ENCODE measurements at places on chromosomes 6 and 20. TPM values are rescaled to one million over a fixed set of nuclear protein-coding genes. Genes with fewer than 3 reads are reported as not detected.

DNA sequence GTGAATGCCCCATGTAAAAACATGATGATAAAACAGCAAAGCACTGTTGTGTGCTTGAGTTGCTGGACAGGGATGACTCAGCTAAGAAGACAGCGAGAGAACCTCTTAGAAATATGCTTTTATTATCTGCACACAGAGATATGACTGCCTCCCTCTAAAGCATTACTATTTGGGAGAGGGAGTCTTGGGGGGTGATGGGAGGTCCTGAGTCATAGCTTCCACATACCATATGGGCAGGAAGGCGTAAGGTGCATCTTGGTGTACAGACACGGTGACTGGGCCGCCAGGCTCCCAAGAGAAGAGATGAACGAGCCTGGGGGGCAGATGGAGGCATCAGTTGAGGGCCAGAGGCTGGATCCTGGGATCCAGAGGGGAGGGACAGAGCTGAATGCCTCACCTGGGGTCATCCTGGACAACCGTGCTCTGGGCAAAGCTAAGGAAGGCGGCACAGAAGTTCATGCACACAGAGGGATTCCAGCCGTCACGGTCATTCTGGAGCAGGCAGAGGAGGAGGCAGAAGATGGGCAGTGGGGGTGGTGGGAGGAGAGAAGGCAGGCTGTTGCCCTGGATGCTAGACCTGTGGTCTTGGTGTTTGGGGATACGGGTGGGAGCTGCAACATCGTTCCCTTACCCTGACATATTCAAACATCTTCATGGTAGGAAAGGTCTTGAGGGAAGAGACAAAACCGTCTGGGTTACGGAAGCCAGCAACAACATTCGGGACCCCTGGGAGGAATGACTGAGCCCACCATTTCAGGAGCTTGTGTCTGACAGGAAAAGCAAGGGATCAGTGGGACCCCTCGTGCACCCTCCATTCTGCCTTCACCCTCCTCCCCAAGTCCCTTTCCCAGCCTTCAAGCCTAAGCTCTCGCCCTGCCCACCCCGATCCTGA is 2.0 kb downstream of the DXO start:
- no peak for DNase-seq

DNA sequence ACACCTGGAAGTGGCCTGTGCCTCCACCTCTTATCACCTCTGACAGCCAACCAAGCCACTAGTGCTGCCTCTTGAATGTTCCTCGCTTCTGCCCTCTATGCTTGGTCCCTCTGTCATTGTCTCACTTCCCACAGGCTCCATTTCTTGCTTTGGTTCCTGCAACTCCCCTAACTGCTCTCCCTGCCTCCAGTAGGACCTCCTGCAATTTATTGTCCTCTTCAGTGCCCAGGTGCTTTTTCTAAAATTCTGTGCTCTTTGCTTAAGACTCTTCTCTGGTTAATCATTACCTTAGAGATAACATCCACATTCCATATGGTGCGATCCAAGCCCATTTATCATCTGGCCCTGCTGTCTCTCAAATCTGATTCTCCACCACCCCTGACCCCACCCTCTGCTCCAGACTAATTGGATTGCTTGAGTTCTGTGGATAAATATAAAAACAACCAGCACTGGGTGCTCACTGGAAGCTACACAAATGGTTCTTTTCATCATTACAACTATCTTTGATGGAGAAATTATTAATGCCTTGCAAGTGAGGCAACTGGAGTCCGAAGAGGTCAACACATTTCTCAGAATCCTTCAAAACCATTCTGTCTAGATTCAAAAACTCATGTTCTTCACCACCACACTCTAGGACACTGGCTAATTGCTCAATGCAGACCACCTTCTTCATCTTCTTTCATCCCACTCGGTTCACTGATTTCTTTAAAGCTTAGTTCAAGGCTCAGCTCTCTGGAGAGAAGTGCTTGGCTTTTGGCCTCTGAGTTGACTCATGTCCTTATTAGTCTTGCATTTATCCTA is 47.2 kb downstream of the FOXA2 start:
- DNase-seq, result no peak

GRCh38 chr6:36875250-36875633 is 639 bp upstream of the PPIL1 start:
- no peak for DNase-seq

- no peak for DNase-seq
Measured at GRCh38 chr6:118783931-118784550, 109.9 kb upstream of the ASF1A start.

GRCh38 chr6:113690281-113691259 is 166.6 kb upstream of the MARCKS start:
- DNase-seq, result no peak

GRCh38 chr20:61621852-61622251 is 369.8 kb downstream of the CDH4 start:
- DNase-seq, result peak; percentile 12

DNA sequence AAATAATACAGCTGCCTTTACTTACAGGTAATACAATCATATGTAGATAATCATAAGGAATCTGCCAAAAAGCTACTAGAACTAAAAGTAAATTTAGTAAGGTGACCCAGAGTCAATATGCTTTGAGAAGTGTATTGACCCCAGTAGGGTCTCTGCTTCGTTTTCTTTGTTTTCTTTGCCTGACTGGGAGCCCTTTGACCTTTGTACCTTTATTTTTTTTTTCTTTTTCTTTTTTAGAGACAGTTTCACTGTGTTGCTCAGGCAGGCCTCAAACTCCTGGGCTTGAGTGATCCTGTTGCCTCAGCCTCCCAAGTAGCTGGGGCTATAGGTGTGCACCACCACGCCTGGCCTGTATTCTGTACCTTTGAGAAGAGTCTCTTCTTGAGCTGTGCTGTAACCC is 17.9 kb downstream of the RAB5IF start:
- DNase-seq, result no peak

DNA sequence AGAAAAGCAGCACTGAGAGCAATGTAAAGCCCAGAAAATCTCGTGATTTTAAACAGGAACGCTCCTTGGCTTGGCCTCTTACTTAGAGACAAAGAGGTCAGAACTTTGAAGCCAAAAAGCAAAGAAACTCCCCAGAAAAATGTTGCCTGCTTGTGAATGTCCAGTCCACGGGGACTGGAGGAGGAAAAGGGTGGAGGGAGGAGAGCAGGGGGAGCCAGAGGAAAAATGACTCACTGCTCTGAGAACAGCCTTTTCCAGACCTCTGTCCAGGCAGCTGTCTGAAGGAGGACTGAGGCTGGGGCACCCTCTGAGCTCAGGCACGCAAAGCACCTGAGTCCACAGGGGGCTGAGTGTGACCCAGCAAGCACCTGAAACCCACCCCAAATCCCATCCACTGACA is 64.7 kb downstream of the TRAM2 start:
- DNase-seq, result no peak

The ATG5 gene
- total RNA-seq, result 45.0 TPM

The SLC13A3 gene
- 0.11 TPM for total RNA-seq

The TLDC2 gene
- total RNA-seq, result not detected

The CDSN gene
- not detected for total RNA-seq

The ZNF165 gene
- 1.9 TPM for total RNA-seq

All from CD8-positive, alpha-beta memory T cell (primary cell).